ENCODE measurements at places on chromosomes 2 and 18.

GRCh38 chr18:1103537-1103936 is 198.9 kb downstream of the ADCYAP1 start:
- no peak for DNase-seq

GRCh38 chr18:49364821-49365220 is 95.6 kb downstream of the DYM start:
- no peak for DNase-seq

DNA sequence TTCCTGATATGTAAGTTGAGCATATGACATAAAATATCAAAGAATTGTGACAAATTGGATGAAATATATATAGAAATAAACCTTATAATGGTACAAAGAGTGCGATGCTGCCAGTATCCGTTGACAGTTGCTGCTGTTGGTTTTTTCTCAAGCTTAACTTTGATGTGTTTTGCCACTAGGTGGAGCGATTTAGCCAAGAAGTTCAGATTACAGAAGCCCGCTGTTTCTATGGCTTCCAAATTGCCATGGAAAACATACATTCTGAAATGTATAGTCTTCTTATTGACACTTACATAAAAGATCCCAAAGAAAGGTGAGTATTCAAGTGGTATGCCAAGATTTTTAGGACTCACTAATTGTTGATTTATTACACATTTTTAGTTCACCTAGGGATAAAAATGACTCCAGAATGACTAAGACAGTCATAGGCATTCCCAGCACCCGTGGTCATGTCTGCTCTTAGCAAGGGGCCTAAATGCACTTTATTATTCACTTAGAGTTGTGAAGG is 2.1 kb downstream of the RRM2 start:
- no peak for DNase-seq

DNA sequence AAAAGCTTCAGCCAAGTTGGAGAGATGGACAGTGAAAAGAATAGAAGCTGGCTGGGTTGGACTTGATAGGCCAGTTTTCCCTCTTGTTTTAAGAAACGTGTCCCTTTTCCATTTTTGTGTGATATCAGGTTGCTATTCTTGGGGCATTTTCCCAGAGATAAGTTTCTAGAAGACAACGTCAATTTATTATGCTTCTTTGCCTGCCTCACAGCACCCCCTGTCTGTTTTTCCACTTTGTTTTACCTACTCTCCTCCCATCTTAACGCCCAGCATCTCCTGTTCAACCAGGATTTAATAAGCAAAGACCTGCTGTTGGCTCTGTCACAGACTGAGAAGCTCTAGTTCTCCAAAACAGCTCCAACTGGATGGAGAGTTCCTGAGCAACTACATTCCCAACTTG is 317.8 kb upstream of the ZNF521 start:
- DNase-seq, result no peak

DNA sequence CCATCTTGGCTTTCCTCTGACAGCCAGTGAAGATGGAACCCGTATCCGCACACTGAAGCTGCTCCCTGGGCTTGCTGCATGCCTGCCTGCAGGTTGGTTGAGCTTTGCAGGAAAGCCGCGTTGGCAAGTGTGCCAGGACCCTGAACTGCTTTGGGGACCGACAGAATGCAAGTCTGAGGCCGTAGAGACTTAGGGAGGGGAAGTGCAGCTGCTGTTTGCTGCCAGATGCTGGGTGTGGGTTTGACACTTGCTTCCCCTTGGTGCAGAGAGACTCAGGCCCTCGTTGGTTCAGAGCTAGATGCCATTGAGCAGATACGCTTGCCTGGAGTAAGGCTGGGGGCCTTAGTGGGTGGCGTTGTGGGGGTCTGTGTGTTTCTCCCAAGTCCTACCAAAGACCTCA is 13.1 kb upstream of the PHLPP1 start:
- DNase-seq, result no peak

DNA sequence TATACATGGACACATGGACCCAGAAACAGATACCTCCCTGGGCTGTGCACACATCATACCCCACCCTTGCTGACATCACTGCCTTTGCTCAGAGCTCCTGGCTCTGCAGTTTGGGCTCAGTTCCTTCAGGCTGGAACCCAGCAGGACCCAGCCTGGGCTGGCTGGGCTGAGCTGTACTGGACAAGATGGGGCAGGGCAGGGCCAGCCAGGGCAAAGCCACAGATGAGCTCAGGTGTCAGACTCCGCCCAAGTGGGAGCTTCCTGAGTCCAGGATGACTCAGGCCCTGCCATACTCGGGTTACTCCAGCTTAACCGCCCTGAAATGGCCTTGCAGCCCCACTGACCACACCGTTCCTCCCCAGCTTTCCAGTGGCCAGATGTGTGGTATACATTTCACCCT is 284.9 kb downstream of the OSR1 start:
- no peak for DNase-seq

- DNase-seq, result no peak
Observed at GRCh38 chr2:189261916-189262315, 82.4 kb upstream of the COL5A2 start.

DNA sequence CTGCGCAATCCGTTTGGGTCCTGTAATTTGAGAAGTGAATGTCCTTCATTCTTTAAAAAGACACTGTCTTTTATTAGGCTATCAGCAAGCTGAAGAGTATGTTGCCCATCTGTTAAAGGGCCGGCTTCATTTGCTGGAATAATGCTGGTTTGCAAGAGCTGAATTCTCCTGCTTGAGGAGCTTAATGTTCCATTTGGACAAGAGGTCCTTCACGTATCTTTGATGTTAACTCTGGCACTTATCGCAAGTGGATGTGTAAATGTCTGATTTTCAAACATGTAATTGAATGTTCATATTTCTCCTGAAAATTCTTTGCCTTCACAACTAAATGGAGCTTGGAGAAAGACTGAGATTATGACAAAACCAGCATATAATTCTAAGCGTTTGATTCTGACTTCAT is 280.8 kb upstream of the NRP2 start:
- DNase-seq, result no peak

DNA sequence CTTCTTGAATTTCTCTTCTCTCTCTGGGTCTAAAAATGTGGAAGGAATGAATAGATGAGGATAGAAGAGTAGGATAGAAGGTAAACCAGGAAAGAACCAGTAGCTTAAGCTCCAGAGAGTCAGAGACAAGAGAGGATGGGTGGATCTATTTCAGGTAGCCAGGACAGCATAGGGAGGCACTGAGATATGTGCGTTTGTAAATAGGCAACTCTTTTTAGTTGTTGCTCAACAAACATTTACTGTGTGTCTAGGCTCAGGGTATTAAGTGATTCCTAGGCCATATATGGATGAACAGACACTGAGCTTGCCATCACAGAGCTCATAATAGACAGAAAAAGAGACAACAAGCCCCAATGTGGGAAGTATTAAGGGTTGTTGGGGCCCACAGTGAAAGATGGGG is 160.5 kb downstream of the NAPG start:
- DNase-seq, result no peak

GRCh38 chr2:213219816-213220215 is 64.4 kb upstream of the SPAG16 start:
- no peak for DNase-seq

- DNase-seq, result no peak
Observed at GRCh38 chr2:222842491-222843174, 18.2 kb upstream of the ACSL3 start.

- no peak for DNase-seq
Observed at GRCh38 chr2:132270981-132271546, 109.3 kb upstream of the ANKRD30BL start.

GRCh38 chr2:147867050-147867449 is 22.2 kb downstream of the ACVR2A start:
- DNase-seq, result no peak

GRCh38 chr18:34651586-34652369 is 58.3 kb upstream of the DTNA start:
- no peak for DNase-seq

DNA sequence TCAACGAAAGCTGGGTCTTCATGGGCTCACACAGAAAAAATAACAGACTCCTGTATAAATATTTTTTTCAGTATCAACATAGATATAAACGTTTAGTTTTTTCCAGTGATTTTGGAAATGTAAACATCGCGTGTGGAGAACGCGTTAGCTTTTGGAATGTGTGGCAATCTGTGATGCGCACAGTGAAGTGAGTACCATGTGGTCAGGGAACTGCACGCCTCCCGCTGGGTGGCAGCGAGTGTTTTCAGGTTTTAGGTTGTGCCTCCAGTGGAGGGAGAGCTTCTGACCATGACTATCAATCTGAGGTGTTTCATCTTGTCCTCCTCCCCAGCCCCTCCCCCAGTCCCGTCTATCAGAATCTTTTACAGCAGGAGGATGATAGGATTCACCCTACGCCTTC is 127.8 kb downstream of the ARHGAP28 start:
- no peak for DNase-seq

DNA sequence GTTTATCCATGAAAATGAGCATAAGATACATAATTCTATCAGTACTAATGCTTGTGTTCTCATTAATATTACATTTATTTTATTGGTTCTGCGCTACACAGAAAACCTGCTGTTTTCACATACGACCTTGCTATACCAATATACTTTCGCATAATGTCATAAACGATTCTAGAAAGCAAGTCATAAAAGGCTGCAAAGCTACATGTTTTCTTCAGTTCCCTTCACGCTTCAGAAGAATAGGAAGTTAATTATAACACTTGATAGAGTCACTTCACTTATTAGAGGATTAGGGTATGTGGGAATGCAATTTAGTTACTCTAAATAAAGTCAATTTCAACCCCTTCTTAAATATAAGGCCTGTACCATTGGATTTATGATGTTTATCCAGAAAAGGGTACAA is 29.0 kb downstream of the PSME4 start:
- no peak for DNase-seq

GRCh38 chr2:218536804-218537494 is 31.2 kb downstream of the USP37 start:
- no peak for DNase-seq

DNA sequence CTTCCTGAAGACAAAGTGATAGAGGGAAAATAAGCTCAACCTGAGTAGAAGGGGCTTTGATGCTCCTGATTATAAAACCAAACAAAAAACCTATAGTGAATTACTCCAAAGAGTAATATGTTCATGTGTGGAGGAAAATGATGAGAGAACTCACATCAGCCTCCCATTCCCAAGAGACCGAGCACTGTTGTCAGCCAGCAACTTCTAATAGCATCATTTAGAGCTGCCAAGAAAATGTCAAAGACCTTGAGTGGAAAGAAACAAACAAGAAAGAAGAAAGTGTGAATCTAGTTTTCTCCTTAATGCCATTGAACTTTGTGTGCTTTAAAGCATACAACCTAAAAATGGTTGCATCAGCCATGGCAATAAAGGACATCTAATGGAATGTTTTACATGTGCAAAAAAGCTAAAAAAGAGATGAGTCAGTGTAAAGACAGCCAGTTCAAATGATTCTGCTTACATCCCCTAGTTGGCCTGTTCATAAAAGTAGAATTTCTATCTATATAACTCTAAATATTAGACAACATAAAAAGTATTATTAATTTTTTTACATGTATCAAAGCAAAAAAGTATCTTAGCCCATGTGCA is 1066.2 kb downstream of the TDRD15 start:
- no peak for DNase-seq

DNA sequence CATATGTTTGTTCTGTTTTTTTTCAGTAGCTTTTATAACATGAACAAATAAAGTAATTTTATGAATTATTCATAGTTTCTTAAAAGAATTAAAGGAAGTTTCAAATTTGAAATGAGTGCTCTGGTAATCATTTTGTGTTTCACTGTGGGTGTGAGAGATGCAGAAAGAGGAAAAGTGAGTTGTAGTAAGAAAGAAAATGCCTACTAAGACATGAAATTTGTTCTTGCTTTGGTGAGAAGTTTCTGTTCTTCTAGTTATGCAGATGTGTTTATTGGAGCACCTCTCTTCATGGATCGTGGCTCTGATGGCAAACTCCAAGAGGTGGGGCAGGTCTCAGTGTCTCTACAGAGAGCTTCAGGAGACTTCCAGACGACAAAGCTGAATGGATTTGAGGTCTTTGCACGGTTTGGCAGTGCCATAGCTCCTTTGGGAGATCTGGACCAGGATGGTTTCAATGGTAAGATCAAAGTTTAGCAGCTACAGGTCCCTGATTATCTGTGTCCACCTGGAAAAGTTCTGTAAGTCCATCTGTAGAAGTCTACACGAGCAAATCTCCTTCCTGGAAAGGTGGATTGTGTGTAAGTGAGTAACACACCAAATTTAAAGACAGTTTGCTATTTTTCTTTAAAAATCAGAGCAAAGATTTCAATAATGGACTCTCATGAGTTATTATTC is 51.4 kb downstream of the ITGAV start:
- no peak for DNase-seq

DNA sequence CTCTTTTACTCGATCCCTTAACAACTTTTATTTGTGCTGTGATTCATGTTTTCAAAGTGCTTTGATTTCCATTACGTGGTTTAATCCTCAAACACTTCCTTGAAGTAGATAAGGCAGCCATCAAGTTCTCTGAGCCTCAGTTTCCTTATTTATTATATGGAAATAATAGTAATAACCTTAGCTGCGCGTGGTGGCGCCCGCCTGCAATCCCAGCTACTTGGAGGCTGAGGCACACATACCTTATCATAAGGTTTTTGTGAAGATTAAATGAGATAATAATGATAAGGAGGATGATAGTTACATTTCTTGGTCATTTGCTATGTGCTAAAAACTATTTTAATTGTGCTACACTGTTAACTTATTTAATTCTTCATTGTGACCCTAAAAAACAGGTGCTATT is 305.7 kb downstream of the NRXN1 start:
- no peak for DNase-seq

- no peak for DNase-seq
Observed at GRCh38 chr2:62034715-62035114, 129.2 kb downstream of the COMMD1 start.

GRCh38 chr2:200324362-200324761 is 17.9 kb downstream of the SPATS2L start:
- no peak for DNase-seq

DNA sequence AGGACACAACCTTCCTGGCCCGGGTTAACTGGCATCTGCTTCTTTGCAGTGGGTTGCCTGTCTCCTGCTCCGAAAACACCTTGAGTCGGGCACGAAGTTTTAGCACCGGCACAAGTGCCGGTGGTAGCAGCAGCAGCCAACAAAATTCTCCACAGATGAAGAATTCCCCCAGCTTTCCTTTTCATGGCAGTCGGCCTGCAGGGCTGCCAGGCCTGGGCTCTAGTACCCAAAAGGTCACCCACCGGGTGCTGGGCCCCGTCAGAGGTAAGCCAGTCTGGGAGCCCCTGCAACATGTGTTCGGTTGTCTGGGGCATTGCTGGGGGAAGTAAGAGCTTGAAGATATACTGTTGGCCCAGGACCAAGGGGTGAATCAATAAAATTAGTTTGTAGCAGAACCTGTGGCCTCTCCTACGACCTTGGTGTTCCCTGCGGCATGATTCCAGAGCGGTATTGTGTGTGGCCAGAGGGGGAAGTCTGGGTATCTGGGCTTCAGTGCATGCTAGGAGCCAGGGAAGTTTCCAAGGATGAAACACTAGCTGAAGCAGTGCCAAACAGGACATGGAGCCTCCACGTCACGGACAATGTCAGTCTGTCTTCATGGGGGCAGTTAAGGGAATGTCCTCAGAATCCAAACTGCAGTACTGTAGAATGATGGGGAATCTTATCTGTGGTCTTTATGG is 7.8 kb downstream of the AGBL5 start:
- DNase-seq, result no peak

Measured in stimulated activated CD8-positive, alpha-beta memory T cell treated with anti-CD3 and anti-CD28 coated beads, Interleukin-2, amount 100 ng/mL, for 48 hours (primary cell).